ENCODE measurements at places on chromosomes 12 and 14.

DNA sequence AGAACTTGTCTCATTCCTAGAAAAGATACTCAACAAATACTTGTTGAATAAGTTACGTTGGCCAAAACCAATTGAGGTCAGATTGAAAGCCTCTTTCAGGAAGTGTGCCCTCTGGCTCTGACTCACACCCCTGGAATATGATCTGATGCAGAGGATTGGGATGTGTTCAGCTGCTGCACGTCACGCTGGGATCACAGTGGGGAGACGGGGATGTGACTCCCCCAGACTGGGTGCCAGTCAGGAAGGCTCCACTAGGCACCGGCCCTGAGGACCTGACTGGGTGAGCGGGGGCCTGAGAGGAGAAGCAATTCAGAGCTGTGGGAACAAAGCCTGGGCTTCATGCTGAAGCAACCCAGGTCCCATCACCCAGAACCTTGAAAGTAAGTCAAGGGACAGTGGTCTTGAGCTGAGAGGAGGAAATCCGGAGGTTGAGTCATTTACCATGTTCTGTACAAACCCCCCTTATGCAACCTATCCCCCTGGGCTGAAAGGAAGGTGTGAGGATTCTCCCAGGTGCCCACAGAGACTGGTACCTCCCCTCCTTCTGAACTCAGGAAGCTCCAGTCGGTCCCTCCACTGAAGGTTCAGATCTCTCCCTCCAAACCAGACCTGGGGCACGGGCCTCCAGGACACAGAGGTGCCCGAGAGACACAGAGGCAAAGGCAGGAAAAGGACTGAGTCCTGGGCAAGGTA, 3.9 kb downstream of the CEBPE start:
- DNase-seq, result no peak

DNA sequence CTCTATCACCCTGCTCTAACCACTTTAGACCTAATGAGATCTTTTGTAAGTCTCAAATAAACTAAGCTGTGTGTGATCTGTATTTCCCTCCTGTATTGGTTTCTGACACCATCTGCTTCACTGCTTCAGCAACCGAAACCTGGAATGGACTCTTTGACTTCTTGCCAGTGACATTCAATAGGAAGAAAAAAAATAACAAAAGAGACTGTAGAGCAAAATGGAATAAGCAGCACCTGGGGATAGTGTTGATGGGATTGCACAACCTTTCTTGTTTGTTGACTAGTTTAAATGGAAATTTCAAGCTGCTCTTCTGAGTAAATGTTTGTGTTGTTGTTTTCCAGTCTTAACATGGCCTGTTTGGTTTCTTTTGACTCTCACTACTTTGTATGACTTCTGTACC, 888.6 kb upstream of the SEL1L start:
- no peak for DNase-seq

DNA sequence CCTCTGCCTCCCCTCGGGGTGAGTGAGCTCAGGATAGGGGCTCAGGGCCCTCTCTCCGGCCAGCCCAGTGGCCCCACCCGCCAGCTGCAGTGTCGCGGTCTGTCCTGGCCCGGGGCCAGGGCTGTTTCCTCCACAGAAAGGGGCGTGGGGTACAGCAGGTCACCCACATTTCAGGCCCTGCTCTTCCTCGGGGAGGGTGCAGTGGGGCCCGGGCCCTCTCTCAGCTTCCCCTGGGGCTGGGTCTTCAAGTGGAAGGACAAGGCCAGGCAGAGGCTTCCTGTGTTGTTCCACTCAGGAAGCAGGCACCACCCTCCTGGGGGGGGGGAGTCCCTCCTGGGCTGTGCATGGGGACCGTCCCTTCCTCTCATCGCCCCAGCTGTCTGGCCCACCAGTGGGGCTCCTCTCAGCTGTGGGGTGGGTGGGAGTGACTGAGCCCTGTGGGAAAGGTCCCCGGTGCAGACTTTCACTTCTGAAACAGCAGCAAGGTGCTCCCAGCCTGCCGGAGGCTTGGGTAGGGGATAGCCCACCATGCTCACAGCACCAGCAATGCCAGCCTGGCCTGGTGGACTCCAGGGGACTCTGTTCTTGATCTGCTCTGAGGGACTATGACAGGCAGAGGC, 3.7 kb downstream of the GPR132 start:
- no peak for DNase-seq

DNA sequence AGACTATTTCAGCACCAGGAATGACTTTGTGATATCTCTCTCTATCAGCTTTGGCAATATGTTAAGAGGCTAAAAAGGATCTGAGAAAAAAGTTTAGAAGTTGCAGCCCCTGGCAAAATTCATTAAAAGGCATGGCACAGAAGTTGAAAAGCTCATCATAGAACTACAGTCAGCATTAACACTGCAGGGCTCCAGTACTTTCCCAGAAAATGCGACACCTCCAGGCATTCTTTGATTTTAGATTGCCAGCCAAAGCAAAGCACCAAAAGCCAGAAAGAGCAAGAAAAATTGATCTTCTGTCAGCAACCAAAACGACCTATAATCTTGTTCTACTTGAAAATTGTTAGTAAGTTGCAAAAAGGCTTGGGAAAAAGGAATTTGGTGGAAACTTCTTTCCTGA, 713.5 kb downstream of the FSCB start:
- DNase-seq, result no peak

DNA sequence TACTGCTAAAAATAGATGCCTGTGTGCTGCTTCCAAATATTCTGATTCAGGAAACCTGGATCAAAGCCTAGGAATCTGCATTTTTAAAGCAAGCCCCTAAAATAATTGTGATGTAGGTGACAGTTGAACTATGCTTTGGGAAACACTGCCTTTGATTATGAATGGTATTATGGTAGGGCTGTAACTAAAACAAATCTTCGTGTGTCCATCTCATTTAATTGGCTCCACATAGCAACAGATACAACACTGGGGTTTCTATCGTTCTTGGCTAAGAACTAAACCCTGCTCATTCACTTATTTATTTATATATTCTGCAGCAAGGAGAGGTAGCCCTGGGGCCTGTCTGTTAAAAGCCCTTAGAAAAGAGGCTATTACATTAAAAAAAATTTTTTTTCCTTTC, 23.0 kb upstream of the ITGA5 start:
- no peak for DNase-seq

Measured in OCI-LY7 (cell line).